Neural progenitor cell (in vitro differentiated cells): ENCODE measurements at places on chromosomes 1 and 21. TPM values are rescaled to one million over a fixed set of nuclear protein-coding genes. Genes with fewer than 3 reads are reported as not detected.

Gene LINGO4
- total RNA-seq = not detected in 2 replicates

DNA sequence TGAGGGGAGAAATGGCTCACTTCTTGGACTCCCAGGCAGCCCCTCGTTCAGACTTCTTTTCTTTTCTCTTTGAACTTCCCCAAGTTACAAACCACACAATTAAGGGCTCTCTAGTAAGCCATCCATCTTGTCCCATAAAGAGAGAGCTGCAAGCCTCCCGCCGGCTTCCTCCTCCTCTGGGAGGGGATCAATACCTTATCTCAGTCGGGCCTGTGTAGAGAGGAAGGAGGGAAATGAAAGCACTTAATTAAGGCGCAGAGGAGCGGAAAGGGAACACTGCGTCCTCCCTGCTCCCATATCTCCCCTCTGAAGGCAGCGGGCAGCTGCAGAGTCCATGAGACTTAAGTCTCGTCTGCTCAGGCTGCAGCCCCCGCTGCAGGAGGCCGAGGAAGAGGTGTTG lies 112.6 kb upstream of the CSF3R start:
- no peak for DNase-seq

Gene MAB21L3
- not detected in 2 replicates for total RNA-seq

Gene PEAR1
- total RNA-seq = 0.06 TPM in 1 of 2 replicates, not detected in the other

DNA sequence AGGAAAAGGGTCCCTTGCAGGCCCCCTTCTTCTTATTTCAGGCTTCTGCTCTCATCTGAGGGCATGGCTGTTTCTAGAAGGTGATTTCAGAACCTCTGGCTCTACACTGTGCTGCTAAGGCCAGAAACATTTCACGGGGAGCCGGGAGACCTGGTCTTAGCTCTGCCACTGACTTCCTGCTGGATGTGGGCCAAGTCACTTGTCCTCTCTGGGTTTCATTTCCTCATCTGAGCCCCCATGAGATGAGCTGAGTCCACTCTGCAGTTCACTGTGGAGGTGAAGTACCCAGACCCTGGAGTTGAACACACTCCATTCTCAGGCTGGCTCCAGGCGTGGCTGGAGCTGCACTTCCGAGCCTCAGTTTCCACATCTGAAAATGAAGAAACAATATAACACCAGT lies 2.1 kb downstream of the PADI1 start:
- DNase-seq = no peak

Gene CGN
- 5.4 and 12.4 TPM in 2 replicates for total RNA-seq

GRCh38 chr1:77126307-77126706 lies 92.9 kb downstream of the PIGK start:
- DNase-seq = peak; percentile 78

DNA sequence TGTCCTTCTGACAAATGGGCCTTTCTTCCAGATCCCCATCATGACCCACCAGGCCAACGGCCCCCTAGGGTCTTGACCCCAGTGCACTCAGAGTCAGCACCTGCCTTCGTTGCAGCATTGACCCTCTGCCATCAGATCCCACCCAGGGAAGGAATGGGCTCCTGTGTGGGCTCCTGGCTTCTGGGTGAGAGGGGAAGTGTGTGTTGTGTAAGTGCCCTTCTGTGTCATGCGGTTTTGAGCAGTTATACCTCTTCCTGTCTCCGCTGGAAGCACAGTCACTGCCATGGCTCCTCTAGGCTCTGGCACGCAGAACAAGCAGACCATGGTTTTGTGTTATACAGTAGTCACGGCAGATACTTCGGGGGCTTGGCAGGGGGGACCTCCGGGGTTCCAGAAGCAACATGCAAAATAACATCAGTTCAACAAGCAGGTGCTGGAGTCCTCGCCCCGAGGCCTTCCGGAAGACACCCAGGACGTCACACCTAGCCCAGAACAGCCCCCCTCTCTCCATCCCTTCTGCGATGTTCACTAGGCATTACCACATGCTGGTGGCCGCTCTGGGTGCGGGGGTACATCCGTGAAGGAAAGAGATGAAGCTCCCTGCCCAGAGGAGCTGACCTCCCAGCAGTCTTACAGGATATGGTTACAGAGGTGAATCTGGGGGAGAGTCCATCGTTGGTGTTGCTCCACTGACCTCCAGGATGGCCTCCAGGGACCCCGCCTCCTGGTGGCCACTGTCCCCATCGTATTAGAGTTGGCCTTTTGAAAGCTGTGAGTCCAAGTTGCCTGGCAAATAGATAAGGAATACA lies 17.4 kb upstream of the KCNAB2 start:
- DNase-seq = no peak

Gene KISS1
- total RNA-seq = not detected in 2 replicates

DNA sequence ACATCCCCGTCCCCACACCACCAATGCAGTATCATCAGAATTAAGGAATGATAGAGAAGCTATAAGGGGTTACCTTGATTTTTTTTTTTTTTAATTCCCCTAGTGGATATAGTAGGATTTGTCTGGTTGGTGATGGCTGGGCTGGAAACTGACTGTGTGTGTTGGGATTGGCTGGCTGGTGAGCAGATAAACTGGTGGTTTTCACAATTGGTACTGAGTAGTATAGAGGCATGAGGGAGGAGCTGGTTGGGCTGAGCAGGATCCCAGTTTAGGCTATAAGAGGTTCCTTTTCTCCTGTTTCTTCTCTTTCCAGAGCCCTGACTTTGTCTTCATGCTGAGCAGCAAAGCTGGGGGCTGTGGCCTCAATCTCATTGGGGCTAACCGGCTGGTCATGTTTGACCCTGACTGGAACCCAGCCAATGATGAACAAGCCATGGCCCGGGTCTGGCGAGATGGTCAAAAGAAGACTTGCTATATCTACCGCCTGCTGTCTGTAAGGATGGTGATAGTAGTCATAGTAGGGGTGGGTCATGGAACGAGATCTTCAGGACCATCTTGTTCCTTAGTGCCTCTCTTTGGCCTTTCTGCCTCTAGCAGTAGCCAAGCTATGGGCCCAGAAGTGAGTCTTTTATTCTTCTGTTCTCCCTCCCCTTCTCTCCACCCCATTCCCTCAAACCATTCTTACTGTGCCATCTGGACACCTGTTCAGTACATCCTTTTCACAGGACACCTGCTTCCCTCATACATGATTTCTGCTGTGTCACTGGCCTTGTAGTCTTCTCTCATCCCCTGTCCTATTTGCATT lies 26.9 kb downstream of the RAD54L start:
- no peak for DNase-seq
